Glutamatergic neuron (in vitro differentiated cells): ENCODE measurements at places on chromosomes 3 and 15.
A peak's percentile ranks its signal among the peaks of the same experiment; 100 is the strongest.

DNA sequence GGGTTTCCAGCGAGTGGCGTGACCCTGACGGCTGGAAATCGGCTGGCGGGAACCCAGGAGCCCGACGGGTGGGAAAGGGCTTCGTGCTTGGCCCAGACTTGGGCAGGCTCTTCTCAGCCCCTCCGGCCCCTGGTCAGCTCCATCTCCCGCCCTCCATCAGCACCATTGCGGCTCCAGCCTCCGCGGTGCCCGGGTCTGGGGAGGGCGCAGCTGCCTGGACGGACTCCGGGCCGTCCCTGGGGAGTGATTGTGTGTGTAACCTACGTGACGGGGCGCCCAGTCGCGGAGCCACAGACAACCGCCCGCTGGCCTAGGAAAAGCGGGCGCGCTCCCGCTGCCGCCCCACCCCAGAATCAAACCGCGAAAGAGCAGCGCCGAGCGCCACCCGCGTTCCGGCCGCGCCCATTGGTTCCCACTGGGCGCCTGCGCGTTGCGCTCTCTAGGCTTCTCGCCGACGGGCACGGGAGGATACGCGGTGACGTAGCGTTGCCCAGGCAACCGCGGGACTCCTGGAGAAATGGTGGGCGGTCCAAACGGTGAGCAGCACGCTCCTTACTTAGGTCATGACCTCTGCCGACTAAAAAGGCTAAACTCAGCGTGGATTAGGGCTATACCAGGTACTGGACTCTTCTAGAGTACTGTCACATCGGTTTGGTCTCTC is at the start of gene CFAP20DC:
Gene CFAP20DC (minus strand): TSS at position 355 of the 661 bp plus-strand sequence. CDS start 394 bp downstream, outside the sequence.
- peak; percentile 95 for DNase-seq

GRCh38 chr15:45307230-45307924 is 55.3 kb downstream of the SLC28A2 start:
- no peak for DNase-seq

DNA sequence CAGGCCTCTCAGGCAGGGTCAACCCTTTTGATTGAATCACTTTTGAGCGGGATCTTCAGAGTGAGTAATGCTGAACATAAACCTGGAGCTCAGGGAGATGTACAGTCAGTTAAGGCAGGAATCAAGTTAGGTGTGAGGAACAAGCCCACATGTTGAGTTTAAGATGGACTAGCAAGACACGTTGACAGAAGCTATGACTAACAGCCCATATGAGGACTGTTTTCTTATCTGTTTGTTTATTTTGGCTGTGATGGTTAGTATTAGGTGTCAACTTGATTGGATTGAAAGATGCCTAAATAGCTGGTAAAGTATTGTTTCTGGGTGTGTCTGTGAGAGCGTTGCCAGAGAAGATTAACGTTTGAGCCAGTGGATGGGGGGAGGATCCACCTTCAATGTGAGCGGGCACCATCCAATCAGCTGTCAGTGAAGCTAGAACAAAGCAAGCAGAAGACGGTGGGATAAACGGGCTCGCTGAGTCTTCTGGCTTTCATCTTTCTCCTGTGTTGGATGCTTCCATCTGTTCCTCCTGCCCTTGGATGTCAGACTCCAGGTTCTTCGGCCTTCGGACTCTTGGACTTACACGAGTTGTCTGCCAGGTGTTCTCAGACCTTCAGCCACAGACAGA is 232.3 kb upstream of the STAC start:
- DNase-seq = no peak

GRCh38 chr15:85036716-85037115 is 55.1 kb downstream of the PDE8A start:
- no peak for DNase-seq

DNA sequence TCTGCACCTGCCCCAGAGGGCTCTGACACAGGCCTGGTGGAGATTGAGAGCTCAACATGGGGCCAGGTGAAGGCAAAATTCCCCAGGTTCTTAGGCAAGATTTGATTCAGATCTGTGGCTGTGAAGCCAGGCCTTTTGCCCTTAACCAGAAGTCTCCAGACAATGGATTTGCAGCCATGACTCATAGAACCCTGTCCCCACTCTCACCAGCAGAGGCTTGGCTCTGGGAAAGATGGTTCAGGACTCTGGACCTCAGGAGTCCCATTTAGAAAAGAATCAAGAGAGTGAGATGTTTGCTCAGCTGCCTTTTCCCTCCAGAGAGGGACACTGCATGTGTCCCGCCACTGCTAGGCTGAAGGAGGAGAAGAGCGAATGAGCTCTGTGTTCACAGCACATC is 361.4 kb upstream of the ICE2 start:
- no peak for DNase-seq

- no peak for DNase-seq
These were observed 16.8 kb downstream of the BCL2L10 start for GRCh38 chr15:52095597-52096262.

DNA sequence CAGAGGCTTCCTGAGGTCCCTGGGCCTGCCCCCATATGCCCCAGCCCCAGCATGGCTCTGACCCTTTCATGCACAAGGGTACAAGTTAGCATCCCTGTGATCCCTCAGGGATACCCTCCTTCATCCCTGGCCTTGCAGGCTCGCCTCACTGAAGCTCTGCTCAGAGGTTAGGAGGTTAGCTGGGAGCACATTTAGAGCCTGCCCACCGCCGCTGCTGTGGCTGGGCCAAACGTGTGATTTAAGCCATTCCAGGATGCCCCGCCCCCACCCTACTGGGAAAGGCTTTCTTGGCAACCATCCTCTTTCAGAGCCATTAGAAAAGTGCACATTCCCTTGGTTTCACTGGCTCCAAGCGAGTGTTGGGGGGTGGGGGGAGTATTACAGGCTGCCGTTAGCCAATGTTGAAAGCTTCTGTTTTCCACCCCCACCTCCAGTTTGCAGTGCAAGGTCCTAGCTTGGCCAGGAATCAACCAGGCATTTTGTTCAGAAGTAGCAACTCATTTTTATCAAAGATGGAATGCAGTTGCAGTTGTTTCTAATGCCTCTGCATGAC is 6.3 kb upstream of the HES1 start:
- DNase-seq = peak; percentile 52

DNA sequence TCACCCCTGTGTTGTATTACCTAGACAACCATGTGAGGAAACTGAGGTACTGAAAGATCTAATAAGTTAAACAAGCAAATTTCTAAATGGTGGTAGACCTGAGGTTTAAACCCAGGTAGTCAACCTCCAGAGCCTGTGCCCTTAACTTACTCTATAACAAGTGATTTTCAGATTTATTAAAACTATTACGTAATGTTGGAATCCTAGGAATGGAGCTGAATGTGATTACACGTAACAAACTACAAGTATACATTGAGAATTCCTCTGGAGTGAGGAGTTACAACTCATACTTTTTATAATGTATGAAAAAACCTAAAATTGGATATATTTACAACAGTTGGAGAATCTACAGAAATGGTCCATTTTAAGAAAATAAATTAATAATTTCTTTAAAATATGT is 18.0 kb downstream of the FAM98B start:
- DNase-seq = no peak

- no peak for DNase-seq
These were observed 95.4 kb downstream of the LSM3 start for GRCh38 chr3:14273901-14274611.

- no peak for DNase-seq
These were observed 95.0 kb downstream of the C3orf70 start for GRCh38 chr3:185057829-185058228.

GRCh38 chr15:85749261-85750151 is 45.2 kb downstream of the KLHL25 start:
- DNase-seq = peak; percentile 60

- DNase-seq = no peak
These were observed 12.1 kb downstream of the SNAP23 start for GRCh38 chr15:42507514-42507913.

GRCh38 chr3:123640740-123641462 is 56.0 kb upstream of the HACD2 start:
- no peak for DNase-seq

- DNase-seq = no peak
These were observed 125.3 kb upstream of the NANOGP8 start for GRCh38 chr15:35210370-35210769.

GRCh38 chr15:43913026-43913780 is 86.4 kb downstream of the WDR76 start:
- DNase-seq = no peak

DNA sequence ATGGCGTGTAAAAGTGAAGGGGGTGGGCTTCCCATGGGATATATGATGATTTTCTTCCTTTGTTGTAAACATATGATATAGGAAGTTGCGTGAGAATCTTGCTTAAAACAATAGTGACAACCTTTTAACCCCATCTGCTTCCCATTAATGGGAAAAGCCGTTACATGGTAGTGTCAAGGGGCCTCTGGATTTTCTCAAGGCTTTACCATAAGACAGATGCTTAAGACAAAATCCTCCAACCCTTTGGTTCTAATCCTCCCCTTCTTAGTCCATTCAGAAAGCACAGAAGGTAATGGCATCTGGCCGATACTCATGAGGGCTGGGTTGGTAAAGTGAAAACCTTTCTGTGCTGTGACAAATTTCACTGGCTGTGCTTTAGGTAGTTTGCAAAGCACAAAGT is 25.0 kb downstream of the DPH3 start:
- DNase-seq = no peak

- no peak for DNase-seq
These were observed 35.9 kb upstream of the PPP2R3A start for GRCh38 chr3:135929670-135930069.

GRCh38 chr3:115922681-115923347 is 299.5 kb downstream of the GAP43 start:
- DNase-seq = peak; percentile 22

DNA sequence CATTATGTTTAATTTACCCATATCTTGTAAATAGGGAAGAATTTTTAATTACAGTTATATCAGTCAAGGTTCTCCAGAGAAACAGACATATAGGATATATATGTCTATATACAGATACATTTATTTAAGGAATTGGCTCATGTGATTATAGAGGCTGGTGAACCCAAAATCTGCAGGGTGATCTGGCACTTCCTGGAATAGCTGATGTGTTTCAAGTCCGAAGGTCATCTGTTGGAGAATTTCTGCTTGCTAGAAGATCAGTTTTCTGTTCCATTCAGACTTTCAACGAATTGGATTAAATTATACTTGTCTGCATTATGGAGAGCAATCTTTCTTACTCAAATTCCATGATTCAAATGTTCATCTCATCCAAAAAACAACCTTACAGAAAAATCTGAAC is 694.6 kb upstream of the DPPA4 start:
- no peak for DNase-seq

DNA sequence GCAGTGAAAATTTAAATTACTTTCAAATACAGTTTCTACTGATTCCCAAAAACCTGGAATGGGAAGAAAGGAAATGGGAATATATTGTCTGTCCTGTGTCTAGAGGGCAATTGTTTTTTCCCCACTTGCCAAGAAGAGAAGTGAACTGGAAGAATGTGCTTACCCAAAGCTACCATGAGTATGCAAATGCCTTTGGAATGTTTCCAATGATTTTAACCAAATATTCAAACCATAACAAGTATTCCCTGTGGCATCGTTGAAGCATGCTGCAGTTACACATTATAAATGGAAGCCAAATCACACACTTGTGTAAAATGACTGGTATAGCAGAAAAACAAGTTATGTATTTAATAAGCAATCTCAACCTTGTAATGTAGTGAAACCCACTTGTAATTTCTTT is 368.2 kb downstream of the GBE1 start:
- no peak for DNase-seq

GRCh38 chr15:75089456-75090387 is 66.3 kb downstream of the PPCDC start:
- DNase-seq = no peak

- no peak for DNase-seq
These were observed 511.9 kb downstream of the GBE1 start for GRCh38 chr3:81249540-81250029.

GRCh38 chr15:69996321-69997160 is 101.2 kb downstream of the TLE3 start:
- DNase-seq = no peak

DNA sequence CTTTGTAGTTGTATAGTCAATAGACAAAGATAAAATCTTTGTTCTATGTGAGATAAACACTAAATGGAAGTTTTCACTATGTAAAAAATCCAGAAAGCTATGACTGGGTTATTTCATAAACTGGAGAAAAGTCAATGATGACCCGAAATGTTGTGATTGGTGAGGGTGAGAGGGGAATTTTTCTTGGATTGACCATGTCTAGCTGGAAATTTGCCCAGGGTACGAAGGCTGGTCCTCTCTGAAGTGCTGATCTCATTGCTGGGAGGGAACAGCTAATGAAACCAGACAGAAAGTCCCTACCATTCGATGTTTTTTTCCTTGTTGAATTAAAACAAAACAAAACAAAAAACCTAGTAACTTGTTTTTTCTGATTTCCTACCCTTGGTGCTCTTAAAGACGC is 14.3 kb downstream of the TPRG1 start:
- no peak for DNase-seq

DNA sequence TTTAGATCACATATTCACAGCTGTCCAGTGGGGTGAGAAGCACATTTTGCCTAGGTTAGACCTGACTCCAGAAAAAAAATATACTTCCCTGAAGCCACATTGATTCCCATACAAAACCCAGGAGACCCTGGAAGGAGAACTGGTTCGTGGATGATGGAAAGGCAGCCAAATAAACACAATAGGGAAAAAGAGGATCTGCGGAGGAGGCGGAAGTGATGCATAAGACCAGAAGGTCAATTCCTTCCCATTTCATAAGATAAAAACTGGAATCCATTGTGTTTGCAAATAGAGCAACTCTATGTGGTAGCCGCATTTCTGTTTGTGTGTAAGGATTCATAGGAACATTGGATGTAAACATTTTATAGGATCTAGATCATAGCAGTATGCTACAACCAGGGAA is 781.9 kb upstream of the GRM7 start:
- DNase-seq = no peak

DNA sequence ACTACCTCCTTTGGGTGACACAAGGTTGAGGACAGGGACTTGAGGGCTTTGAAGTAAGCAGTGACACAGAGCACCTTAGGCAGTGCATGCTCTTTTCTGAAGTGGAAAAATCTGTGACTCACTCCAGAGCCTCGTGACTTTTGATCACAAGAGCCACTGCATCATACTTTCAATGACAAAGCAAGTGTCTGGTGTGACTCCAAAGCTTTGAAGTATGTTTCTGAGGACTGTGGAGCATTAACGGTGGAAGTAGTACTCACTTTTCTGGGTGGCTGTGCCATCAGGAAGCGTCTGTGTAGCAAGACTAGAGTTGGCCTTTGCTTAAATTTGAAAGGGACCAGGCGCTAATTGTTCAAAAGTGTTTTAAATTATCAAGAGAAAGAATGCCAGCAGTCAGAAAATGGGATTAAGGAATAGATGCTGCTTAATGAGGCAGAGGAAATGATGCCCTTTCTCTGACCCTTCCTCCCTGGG is 210.7 kb upstream of the TRIM42 start:
- DNase-seq = no peak

DNA sequence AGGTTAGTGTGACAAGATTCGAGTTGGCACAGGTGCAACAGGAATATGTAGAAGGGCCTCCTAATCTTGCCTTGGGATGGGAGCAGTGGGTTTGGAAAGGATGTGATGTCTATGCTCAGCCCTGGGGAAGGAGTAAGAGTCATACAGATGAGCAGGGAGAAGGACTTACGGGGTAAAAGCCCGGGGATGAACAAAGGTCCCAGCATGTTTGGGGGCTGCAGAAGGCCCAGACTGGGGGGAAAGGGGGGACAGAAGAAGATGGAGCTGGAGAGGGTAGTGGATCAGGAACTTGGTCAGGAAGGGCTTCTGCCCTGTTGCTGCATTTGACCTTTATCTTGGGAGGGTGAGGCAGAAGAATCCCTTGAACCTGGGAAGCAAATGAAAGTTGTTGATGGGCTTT is 240.1 kb upstream of the ST8SIA2 start:
- no peak for DNase-seq
